GM19239 (cell line): ENCODE measurements at places on chromosomes 1 and 21.

GRCh38 chr1:165671526-165671925 lies 26.8 kb downstream of the ALDH9A1 start:
- no peak for DNase-seq

- no peak for DNase-seq
Observed at GRCh38 chr1:91026777-91027176, 4.9 kb upstream of the ZNF644 start.

DNA sequence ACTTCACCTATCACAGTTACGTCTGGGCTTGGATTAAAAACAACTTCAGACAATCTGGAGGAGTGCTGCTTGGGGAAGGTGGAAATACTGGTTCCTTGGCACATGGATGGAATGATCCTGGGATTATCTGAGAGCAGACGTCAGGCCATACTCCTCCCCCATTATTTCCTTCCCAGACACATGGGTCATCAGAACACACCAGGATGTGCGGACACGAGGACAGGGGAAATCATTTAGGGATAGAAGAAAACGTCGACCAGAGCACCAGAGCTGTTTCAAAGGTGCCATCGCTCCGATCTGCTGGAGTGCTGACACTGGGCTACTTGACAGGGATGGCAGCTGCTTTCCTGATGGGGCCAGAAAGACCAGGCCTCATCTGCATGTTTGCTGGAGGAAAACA lies 31.8 kb upstream of the ANGPTL7 start:
- DNase-seq, result no peak

DNA sequence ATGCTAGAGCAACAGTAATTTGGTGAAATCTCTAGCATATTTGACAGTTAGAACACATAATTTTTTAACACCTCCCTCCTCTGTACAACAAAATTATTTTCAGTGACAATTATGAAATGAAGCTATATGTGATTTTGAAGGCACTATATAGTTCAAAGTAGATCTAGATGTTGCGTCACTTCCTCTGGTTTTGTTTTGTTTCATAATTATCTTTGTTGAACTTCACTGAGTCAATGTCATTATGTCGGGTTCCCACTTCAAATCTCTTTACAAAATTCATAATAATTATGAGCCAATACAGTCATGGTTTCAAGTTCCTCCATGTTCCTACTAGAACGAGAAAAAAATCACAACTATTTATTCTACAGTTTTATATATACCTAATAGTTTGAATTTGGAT lies 254.8 kb upstream of the PLXNA2 start:
- DNase-seq, result no peak

DNA sequence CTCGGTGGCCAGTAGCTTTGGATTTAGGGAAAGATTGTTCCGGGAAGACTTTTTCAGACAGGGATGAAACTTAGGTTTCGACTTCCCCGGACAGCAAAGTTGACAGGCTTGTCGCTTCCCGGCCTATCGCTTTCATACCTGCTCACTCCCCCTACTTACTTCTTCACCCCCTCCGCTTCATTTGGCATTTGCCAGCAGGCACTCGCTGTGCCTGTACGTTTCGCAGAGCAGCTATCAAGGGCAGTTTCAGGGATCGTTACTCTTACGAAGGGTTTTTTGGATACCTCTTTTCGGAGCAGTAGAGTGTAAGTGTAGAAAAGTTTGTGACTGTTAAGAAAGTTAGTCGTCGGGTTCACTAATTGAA lies 393 bp downstream of the BLZF1 start:
- DNase-seq, result no peak

- DNase-seq, result peak; percentile 28
Observed at GRCh38 chr1:51843948-51844347, 34.6 kb downstream of the NRDC start.

DNA sequence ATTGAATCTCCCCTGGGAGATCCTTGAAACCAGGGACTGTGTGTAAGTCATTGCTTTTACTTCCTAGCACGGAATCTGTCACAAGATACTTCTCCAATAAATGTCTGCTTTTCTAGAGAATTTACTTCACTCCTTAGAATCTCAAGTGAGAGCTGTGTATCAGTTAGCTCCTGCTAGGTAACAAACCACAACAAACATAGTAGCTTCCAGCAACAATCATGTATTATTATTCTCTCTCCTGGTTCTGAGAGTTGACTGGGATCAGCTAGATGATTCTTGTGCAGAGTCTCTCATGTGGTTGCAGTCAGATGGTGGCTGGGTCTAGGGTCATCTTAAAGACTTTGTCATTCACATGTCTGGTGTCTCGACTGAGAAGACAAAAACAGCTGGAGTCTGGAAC lies 166.9 kb upstream of the UBE2U start:
- DNase-seq, result no peak

DNA sequence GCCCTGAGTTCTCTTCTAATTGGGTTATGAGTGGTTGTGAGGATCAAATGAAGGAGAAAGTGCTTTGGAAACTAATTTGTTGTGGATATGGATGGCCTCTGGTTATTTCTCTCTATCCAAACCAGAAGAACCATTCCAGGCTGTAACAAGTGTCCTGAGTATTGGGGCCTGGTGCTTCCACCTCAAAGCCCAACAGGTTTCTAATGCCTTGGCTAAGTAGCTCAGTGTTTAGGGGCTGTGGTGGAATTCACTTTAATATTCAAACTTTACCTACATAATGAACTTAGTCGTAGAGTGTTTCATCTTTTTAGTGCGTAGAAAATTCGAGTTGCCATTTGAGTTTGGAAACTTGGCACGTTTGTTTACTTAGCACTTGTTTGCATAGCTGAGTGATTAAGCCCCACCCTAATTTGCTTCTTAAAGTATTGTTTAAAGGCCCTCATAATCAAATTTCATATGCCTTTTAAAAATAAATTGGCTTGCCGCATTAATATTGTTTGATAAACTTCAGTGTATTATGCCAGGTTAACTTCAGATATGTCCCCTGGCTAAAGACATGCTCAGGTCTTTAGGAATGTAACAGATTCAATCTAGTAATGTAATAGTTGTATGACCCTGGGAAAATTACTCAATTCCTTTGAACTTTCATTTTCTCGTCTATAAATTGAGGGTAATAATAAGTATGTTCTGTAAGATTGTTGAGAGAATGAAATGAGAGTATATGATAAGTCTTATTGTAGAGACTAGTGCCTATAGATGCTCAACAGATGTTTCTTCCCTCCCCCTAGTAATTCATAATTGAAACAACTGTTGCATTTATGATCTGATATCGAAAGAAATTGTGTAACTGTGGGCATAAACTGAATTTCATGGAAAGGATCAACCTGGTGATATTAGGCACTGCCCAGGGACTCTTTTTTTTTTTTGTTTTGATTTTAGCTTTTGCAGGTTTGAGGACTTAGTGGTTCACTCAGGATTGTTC lies 1.6 kb downstream of the AGO4 start:
- no peak for DNase-seq

GRCh38 chr21:34061983-34062382 lies 11.4 kb upstream of the MRPS6 start:
- DNase-seq, result no peak

DNA sequence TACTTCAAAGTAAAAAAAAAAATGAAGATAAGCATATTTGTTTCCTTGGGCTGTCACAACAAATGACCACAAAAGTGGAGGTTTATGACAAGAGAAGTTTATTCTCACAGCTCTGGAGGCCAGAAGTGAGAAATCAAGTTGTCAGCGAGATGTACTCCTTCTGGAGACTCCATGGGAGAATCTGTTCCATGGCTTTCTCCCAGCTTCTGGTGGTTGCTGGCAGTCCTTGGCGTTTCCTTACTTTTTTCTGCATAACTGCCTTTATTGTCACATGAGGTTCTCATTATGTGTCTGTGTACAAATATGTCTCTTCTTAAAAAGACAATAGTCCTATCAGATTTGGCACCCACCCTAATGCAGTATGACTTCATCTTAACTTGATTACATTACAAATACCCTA lies 398.3 kb downstream of the KCNT2 start:
- no peak for DNase-seq

DNA sequence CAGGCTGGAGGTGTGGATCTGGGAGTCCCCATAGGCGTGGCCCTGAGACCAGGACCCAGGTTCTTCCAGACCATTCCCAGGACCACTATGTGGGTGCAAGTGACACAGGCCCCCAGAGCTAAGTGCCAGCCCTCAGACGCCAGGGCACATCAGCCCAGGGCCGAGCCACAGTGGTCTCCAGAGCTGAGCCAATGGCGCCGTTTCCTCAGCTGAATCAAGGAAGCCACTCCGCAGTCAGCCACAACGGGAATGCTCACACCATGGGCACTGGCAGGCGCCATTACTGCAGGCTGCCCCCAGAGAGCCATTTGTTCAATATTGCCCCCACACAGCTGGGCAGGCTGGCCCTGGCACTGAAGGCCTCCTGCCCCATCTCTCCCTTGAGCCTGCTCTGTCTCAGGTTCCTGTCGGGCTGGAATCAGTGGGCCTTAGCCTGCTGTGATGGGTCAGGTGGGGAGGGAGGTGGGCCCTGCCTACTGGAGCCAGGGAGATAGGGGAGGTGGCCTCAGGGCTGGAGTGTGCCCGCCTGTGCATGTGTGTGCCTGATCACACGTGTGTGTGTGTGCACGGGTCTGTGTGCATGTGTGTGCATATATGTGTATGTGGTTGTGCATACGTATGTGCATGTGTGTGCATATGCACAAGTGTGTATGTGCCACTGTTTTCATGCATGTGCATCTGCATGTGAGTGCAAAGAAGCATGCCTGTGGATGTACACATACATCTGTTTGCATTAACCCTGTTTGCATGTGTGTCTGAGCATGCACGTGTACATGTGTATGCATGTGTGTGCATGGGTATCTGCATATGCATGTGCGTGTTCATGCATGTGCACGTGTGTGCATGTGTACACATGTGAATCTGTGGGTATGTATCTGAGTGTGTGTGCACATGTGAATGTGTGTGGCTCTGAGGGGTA lies 6.1 kb downstream of the GJC2 start:
- no peak for DNase-seq

- no peak for DNase-seq
Observed at GRCh38 chr1:93123201-93123783, 44.2 kb downstream of the MTF2 start.

GRCh38 chr1:211734791-211735190 lies 59.4 kb upstream of the NEK2 start:
- no peak for DNase-seq

DNA sequence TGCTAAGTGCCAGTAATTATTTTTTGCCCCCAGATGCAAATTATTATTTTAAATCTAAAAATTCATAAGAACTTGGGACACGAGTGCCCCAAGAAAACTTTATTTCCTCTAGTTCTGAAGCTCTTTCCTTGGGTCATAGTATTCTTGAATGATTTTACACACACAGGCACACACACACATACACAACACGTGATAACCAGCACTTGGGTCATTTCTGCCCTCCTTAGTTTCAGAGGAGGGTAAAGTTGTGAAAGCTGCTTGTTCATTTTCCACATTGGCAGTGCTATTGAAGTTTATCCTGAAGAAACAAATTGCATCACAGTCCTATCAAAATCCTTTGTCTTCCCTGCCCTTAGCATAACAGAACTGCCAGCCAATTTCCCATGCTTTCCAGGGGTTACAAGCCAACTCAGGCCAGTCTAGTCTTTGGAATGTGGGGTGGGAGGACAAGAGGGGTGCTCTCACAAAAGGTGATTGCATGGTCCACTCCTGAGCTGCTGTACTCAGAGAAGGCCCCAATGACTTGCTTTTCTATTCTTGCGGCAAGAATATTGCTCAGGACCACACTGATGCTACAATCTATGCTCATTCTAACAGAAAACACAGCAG lies 98.5 kb upstream of the POGK start:
- DNase-seq, result no peak

GRCh38 chr1:213381572-213382084 lies 330.6 kb downstream of the RPS6KC1 start:
- DNase-seq, result no peak

- DNase-seq, result no peak
Observed at GRCh38 chr1:182845379-182845778, 6.2 kb downstream of the DHX9 start.

- no peak for DNase-seq
Observed at GRCh38 chr1:89635825-89636815, 3.2 kb downstream of the LRRC8C start.

- DNase-seq, result no peak
Observed at GRCh38 chr21:42461185-42461520, 34.9 kb downstream of the RSPH1 start.

- DNase-seq, result no peak
Observed at GRCh38 chr1:50523548-50523947, 100.3 kb upstream of the DMRTA2 start.

DNA sequence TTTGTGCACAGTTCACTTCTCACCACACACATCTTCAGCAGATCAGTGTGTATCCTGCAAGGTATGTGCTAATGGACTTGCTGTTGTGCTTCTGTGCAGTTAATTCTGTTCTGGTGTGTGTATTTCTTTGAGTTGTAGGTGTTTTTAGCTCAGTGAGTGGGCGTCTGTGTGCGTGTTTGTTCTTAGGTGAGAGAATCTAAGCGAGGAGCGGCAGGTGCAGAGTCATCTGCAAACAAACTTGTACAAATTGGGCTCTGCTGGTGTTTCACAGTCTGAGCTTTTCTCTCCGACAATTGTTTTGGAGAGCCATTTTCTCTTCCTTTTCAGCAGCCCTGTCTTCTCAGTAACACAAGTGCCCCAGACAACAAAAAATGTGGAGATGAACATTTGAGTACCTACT lies 43.6 kb downstream of the ACP6 start:
- no peak for DNase-seq

GRCh38 chr1:199298825-199299224 lies 660.0 kb downstream of the PTPRC start:
- no peak for DNase-seq

- no peak for DNase-seq
Observed at GRCh38 chr21:27380303-27380702, 413.4 kb upstream of the ADAMTS5 start.

DNA sequence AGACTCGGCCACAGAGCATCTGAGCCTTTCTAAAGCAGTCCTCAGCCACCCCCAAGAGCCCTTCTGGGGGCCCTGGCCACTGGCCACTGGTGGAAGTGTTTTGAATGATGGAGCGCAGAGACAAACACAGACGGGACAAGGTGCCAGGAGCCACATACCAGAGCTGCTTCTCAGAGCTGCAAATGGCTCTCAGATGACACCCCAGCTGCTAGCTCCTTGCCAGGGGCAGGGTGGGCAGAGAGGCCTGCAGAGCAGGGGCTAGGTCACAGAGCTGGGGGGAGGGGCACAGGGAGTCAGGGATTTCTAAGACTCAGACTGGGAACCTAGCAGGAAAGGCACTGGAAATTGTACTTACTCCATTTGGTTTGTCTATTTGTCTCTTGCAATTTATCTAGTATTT lies 30.4 kb downstream of the KCNN3 start:
- DNase-seq, result no peak

GRCh38 chr1:245605480-245606156 lies 450.8 kb downstream of the KIF26B start:
- DNase-seq, result no peak
